Activated T-helper 1 cell treated with anti-CD3 and anti-CD28 coated beads, Interleukin-2, amount 50 U/mL, for 16 hours (primary cell): ENCODE measurements at places on chromosomes 1 and 21.

- peak; percentile 11 for DNase-seq
Observed at GRCh38 chr1:196723325-196724185, 51.1 kb upstream of the CFHR3 start.

GRCh38 chr1:236808005-236808404, 12.9 kb downstream of the MTR start:
- no peak for DNase-seq

- peak; percentile 95 for DNase-seq
Observed at GRCh38 chr1:155250633-155251449, 4.4 kb downstream of the ENTREP3 start.

- DNase-seq: no peak
Observed at GRCh38 chr1:118494998-118495397, 310.0 kb upstream of the SPAG17 start.

DNA sequence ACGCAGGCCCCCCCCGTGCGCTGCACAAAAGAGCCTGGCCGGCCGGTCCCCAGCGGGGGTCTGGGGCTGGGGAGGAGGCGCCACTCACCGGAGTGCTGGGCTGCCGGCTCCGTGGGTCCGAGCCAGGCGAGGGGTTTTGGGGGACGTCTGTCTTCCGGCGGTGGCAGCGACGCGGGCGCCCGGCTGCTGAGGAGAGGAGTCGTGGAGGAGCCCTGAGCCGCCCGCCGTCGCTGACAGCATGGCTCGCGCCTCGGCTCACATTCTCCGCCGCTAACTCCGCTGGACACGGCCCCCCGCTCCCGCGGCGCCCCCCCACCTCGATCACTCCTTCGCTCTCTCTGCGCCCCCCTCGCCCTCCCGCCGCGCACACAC, 649 bp downstream of the AHDC1 start:
- DNase-seq: no peak

DNA sequence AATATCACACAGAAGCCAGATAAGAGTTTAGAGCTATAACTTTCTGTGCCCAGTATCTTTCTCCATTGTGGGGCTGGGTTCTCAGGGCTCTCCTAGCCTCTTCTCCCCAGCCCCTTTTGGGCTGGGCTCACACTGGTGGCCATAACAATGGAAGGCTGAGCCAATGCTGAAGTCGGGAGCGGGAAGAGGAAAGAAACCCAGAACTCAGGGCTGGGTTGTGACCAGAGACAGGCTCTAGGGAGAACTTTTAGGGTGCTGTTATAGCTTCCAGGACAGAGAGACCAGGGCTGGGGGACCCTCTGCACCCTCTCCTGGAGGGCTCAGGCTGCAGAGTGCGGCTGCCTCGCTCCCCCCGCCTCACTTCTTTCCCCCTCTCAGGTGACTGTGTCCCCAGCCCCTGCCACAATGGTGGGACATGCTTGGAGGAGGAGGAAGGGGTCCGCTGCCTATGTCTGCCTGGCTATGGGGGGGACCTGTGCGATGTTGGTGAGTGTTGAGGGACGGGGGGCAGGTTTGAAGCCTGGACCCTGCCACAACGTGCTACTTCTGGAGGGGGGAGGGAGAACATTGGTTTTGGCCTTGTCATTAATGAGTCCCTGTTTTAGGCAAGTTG, 14.1 kb downstream of the BCAN start:
- DNase-seq: no peak

DNA sequence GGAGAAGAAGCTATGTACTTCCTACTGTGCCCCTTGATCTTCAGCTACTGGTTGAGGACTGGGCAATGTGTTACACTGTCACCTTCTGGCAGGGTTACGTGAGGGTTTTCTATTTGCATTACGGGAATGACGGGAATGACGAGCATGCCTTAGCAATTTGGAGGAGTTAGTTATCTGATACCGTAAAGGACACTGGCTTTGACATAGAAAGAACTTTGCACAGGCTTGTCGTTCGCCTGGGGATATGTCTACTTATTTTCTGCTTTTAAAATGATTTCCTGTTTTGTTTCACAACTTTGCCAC, 19.8 kb upstream of the ACBD6 start:
- no peak for DNase-seq

DNA sequence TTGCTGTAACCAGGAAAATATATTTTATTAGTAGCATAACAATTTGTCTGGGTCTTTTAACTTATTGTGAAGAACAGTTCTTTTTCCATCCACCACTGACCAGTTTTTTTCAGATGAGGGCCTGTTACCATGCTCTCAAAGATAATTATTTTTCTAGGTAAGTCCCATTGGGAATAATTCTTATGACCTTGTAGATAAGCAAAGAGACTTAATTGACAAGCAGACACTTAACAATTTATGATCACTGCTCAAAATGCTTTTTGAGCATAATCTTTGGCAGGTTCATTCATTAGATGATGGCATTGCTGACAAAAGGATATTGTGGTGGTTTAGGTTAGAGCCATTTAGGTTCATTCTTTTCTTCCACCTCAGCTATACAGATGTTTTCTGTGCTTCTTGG, 6.6 kb downstream of the SNX27 start:
- no peak for DNase-seq
